ENCODE measurements at places on chromosomes 4 and X.

GRCh38 chr4:31968842-31969241 is 1248.7 kb downstream of the PCDH7 start:
- DNase-seq, result no peak

GRCh38 chr4:113943863-113944262 is 35.6 kb downstream of the ARSJ start:
- DNase-seq, result no peak

- DNase-seq, result no peak
Observed at GRCh38 chr4:155134136-155134535, 74.3 kb upstream of the NPY2R start.

- no peak for DNase-seq
Observed at GRCh38 chr4:180680305-180680704, 1562.9 kb upstream of the TENM3 start.

DNA sequence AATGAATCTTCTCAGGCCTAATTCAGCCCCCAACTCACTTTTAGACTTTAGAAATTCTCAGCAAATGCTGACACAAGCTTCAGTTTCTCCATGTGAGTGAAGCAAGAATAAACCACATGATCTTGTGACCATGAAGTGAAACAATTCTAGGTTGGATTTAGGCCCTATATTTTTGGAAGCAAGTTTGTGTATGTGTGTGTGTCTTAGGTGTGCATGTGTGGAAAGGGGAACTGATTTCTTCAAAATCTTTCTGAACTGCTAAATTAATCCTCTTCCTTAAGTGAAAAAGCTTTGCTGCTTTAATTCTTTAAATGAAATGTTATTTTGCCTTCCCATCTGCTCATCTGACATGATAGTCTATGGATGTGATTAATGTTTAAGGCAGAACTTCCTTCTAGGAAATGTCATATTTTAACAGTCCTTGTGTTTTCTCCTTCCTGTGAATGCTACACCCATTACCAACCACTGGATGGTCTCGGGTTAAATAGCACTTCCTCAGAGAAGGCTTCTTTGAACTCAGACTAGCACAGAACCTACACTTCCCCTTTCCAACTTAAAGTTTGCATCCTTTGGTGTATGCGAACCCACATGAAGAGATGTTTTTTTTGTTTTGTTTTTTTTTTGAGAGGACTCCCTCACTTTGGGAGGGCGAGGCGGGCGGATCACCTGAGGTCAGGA is 1.2 kb upstream of the TMEM144 start:
- DNase-seq, result no peak

DNA sequence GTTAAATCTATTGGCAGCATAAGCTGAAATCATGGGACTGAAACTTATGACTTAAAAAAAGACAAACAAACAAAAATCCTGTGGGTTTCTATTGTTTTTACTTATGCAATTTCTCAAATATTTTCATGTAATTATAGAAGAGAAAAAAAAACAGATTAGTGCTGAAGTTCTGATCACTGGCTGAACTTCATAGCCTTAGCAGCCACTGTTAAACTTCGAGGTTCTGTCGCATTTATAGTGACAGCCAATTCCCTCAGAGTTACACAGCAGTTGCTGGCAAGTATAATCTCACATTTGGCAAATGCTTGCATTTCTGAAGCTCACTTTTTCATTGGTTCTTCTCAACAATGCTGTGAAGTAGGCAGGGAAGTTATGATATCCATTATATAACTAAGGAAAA is 748.9 kb upstream of the MAGEB2 start:
- DNase-seq, result no peak

GRCh38 chrX:136816975-136817374 is 36.2 kb upstream of the ARHGEF6 start:
- no peak for DNase-seq

- DNase-seq, result no peak
Observed at GRCh38 chr4:6316461-6317003, 46.9 kb downstream of the WFS1 start.

DNA sequence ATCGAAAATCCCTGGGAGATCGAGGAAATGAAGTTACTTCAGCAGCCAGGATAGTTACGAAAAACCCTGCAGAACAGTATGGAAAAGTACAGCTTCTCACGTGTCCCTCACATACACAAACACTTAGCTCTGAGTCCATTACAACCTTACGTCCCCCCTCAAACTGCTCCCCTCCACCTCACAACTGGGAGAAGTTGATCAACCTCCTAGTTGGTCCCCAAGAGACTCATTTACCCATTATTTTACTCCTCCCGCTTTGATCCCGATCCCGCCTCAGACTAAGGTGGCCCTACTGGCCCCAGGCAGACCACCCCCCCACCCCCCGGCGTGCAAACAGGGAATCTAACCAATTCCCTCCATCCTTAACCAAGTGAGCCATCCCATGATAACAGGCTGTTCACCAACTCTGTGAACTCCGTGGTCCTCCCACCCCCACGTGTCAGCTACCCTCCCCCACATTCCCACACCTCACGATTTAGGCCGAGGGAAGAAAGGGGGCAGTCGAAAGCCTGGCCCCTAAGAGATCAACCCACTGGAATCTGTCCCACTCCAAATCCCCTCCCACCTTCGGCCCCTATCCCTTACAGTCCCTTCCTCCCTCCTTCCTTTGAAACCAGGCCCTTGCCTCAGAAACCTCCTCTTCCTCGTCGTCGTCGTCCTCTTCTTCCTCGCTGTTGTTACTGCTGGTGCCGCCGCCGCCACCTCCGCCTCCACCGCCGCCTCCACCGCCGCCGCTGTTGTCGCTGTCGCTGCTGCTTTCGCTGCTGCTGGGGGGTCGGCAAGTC is 755 bp downstream of the ANKRD17 start:
- no peak for DNase-seq

DNA sequence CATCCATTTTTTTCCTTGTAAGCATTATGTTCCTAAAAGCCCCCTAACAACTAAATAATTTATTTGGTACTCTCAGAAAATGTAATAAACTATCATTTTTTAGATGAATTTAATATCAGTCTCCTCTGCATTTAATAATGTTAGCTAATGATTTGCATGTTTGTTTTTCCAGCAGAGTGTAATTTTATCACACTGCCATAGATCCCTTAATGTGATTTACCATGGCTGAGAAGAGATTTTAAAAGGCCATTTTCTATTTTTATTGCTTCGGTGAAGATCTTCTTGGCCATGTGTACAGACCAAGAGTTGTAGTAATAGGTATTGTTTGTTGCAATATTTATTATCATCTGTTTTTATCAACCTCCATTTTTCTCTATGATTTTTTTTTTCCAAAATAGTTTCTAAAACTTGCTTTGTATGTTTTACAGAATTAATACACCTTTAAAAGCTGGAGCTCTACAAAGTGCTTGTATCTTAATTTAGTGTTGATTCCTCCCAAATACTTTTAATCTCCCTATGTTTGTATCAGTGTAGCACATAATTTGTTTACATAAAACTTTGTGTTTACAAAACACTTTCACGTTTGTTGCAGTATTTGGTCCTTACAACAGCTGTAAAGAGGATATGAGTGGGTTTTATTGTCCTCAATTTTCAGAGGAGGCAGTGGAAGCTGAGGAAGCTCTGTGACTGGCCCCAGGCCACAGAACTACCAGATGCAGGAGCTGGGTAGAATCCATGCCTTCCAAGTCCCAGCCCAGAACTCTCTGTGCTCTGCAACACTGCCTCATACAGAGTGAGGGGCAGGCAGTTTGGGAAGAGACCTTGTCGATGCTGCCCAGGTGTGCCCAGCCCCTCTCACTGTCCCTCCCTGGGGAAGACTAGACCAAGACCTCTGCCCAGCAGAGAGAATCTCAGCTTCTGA is 58.1 kb downstream of the FAM114A1 start:
- DNase-seq, result no peak

Data from 8988T (cell line).